ENCODE measurements at places on chromosomes 12 and 14.

GRCh38 chr12:47276621-47277309 is 197.0 kb upstream of the AMIGO2 start:
- peak; percentile 84 for DNase-seq

GRCh38 chr14:51723990-51724389 is 72.3 kb downstream of the FRMD6 start:
- no peak for DNase-seq

DNA sequence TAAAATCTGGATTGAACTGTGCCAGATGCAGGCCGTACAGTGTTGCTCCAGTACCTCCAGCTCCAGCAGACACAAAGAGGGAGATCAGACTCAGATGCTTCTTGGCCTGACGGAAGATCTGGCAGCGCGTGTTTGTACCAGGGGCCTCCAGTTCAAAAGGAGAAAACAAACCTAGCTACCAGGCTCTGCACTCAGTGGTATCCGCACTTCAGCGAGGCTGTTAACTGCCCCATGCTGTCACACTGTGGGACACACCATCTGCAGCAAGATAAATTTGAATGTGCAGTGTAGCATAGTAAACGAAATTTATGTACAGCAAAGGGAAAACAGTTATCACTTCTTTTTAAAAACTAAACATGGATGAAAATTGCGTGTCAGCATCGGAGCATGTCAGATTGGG is 5.1 kb downstream of the DYNC1H1 start:
- DNase-seq = no peak

GRCh38 chr14:44392984-44393383 is 114.1 kb downstream of the FSCB start:
- no peak for DNase-seq

- DNase-seq = peak; percentile 65
Observed at GRCh38 chr14:89720076-89720687, 234.3 kb downstream of the EFCAB11 start.

- DNase-seq = no peak
Observed at GRCh38 chr14:46384611-46385010, 267.0 kb downstream of the RPL10L start.

DNA sequence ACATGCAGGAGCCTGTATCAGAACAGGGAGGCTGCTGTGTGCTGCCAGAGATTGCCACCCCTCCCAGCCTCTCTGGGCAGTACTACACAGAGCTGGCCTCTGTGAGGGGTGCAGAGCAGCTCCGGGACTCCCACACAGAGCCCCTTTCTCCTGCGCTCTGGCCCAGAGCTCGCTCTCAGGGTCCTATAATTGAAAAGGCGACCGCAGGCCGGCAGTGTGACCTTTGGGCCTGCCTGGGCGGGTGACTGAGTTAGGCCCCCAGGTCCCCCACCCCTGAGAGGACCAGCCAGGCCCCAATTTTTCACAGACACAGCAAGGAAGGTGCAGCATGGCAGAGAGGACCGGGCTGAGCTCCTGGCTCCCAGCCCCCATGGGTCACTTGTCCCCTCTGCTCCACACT is 136.4 kb downstream of the ZFP36L1 start:
- no peak for DNase-seq

DNA sequence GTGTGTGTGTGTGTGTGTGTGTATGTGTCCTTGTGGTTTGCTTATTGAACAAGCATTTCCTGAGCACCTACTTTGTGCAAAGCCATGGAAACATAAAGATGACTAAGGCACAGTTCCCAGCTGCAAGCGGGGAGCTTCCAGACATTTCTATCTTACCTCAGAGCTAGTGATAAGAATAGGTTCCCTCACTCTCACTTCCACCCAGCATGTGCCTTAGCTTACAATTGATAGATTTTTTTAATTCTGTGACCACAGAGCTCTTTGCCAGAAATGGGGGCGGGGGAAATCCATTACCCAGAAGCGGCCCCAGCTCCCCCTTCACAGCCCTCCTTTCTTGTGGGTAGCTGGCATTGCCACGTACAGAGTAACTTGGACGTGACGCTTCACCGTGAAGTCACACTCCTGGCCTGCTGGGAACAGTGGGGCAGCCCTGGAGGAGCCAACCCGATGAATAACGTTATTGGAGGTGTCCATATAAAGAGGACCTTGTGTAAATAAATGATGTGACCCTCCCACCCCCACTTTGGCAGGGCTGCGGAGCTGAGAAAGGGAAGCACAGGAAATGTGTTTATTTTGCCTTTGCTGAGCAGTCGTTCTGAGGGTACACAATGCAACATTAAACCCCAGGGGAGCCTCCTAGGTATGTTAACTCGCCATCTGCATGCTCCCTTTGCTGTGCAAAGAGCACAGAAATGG is 238.9 kb downstream of the CHST11 start:
- DNase-seq = peak; percentile 65

DNA sequence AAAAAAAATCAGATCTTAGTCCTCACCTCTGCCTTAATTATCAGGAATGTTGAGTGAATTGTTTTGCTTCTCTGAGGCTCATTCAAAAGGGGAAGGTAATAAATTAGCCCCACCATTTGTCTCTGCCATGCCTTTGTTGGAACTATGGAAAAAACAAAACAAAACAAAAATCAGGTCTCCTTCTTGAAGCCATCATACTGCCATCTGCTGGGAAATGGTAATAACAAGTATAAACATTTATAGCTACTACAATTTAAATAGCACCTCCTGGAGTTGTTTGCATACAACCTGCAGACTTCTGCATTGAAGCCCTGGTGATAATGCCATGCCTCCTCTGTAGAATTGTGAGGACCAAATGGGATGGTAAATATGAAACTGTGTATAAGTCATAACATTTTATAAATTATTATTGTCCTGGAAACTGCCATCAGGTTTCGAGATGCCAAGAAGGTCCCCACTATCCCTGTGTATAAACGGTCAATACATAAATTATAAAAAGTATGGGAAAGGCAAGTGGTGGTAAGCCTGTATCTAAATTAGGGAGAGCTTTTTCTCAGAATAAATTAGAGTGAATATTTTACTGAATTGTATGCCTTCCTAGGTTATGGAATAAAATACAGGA is 87.2 kb upstream of the FGD4 start:
- DNase-seq = peak; percentile 58

- DNase-seq = no peak
Observed at GRCh38 chr12:95003921-95004272, 400 bp upstream of the NDUFA12 start.

- DNase-seq = no peak
Observed at GRCh38 chr14:59389936-59390335, 75.2 kb downstream of the GPR135 start.

DNA sequence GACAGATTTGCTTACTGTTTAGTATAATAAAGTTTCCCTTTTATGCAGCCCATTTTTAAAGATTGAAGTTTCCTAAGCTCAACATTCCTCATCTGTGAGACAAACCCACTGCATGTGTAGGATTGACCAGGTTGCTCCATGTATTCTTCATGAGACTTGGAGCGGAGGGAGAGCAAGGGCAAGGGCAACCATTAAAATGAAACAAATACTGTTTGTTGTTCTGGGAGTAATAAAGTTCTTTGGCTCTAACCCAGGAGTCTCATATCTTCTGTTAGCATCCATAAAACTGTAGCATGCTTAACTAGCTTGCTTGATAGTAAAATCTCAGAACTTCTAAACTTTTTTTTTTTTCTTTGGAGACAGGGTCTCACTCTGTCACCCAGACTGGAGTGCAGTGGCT is 74.2 kb downstream of the NTS start:
- no peak for DNase-seq

GRCh38 chr12:98533723-98534251 is 18.4 kb downstream of the TMPO start:
- DNase-seq = no peak

DNA sequence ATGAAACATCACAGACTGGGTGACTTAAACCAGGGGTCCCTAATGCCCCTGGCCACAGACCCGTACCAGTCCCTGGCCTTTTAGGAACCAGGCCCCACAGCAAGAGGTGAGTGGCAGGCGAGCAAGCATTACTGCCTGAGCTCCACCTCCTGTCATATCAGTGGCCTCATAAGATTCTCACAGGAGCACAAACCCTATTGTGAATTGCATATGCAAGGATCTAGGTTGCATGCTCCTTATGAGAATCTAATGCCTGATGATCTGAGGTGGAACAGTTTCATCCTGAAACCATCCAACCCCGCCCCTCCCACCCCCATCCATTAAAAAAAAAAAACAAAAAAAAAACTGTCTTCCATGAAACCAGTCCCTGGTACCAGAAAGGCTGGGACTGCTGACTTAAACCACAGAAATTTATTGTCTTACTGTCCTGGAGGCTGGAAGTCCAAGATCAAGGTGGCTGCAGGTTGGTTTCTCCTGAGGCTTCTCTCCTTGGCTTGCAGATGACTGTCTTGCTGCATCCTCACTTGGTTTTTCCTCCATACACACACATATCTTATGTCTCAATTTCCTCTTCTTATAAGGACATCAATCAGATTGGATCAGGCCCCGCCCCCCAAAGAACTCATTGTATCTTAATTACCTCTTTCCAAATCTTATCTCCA is 235.9 kb downstream of the CHST11 start:
- DNase-seq = no peak

DNA sequence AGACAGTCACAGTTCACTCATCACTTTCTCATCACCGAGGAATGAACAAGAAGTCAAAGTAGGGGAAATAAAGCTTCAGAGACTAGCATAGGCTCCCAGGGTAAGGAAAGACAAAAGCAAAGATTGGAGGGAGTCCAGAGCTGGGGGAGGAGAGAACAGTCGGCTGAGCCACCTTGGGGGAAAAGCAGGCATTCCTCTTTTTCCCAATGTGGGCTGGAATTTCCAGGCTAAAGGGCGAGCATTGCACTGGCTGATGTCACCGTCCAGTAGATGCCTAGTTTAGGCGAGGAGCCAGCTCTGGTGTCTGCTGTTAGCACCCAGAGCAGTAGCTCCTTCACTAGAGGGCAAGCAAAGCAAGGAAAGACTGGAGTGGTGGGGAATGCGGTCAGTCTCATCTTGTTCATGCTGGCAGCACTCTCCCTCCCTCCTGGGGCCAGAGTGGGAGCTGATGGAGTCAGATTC is 8.5 kb upstream of the KRT75 start:
- no peak for DNase-seq

DNA sequence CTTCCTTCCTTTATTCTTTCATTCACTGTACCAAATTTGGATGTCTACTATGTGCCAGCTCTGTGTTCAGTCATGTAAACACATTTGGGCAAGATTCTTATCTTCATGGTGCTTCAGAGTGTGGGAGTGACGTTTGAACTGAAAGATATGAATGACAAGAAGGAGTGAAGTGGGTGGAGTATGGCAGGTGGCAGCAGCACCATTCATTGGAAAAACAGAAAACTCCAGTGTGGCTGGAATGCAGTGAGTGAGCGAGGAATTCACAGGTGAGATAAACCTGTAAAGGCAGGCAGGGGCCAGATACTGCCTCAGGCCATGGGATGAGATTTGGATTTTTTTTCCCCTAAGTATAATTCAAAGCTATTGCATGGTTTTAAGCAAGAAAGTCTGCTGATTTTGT is 140.7 kb upstream of the CCDC198 start:
- DNase-seq = no peak

DNA sequence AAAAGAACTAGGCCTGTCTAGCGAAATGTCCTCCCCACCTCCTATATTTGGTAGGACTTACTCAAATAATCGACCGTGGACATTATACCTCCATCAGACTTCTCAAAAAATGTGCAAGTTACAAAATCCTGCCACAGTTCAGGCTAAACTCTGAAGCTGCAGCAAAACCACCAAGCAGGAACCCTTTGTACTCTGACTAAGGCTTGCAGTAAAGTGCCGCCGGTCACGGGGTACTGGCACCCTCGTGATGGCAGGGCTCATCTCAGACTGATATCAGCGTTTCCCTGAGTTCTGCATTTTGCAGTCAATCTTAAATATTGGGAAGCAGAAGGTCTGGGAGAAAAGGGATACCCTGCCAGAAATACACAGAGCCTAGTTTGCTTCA is 17.1 kb downstream of the SLC11A2 start:
- peak; percentile 74 for DNase-seq

DNA sequence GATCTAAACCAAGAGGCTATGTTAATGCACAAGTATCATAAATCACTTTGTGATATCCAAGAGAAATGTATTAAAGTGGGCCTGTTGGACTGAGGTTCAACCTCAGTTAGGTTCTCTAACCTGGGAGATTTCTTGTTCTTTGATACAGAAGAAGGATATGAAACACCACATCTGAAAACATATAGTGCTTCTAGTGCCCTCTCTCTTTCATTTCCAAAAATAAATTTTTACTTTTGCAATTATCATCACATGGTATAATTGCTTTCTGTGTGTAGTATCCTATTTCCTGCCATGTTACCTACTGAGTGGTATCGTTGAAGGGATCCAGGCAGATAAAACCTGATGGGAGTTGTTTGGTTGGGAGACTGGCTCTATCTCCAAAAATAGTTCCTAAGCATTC is 264.9 kb downstream of the CCER1 start:
- no peak for DNase-seq

- no peak for DNase-seq
Observed at GRCh38 chr12:68170726-68171125, 11.2 kb upstream of the IFNG start.

GRCh38 chr12:97977870-97978405 is 515.3 kb downstream of the RMST start:
- no peak for DNase-seq

DNA sequence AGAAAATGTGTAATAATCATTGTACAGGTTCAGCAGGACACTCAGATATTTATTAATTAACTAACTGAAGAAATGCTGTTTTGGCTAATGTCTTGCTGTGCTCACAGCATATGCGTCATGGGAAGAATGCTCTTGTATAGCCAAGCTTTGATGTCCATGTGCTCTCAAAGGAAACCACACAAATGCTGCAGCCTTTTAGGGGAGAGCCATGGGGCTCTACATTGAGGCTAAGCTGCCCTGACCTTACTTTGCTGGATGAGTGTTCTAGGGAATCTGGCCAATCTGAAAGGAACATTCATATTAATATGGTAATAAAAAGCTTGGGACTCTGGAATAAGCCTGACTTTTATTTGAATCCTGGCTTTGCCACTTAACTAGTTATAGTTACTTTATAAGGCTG is 9.5 kb upstream of the CRADD start:
- no peak for DNase-seq

DNA sequence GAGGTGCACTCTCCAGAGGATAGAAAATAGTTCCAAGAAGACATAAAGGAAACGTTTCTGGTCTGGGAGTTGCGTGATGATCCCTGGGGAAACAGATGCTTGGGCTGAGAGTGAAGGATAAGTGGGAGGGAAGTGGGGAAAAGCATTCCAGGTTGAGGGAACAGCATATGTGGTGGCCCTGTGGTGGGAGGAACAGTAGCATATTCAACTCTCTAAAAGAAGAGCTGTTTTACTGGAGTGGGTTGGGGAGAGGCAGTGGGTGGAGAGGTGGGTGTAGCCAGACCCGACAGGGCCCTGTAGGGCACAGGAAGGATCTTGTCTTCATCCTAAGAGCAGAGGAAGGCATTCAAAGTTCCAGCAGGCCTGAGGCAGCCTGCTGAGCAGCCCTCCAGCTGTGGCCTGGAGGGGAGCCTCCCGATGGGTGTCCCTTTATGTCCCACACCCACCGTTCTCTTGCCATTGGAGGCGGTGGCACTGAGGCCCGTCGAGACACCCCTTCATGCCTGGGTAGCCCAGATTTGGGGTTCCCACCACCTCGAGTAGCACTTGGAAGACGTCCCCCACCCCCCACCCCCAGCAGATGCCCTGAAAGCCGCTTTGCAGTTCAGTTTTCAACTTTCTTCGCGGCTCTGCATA is 310.5 kb upstream of the FKBP4 start:
- no peak for DNase-seq

- DNase-seq = no peak
Observed at GRCh38 chr12:89347325-89347829, 4.9 kb downstream of the DUSP6 start.

- DNase-seq = no peak
Observed at GRCh38 chr12:121632069-121632970, 6.0 kb downstream of the ORAI1 start.

Measured in CD4-positive, alpha-beta T cell treated with Interleukin-4 for 1 hour (primary cell).